ENCODE measurements at places on chromosomes 7 and 10.

- no peak overlapping the region for H3K27ac ChIP-seq
- no peaks in the 10 kb centered on the region for H3K36me3 ChIP-seq
- no peaks in the 10 kb centered on the region for H3K4me1 ChIP-seq
- no peak for DNase-seq
Observed at GRCh38 chr10:49311555-49312236, 12.7 kb downstream of the C10orf71 start.

DNA sequence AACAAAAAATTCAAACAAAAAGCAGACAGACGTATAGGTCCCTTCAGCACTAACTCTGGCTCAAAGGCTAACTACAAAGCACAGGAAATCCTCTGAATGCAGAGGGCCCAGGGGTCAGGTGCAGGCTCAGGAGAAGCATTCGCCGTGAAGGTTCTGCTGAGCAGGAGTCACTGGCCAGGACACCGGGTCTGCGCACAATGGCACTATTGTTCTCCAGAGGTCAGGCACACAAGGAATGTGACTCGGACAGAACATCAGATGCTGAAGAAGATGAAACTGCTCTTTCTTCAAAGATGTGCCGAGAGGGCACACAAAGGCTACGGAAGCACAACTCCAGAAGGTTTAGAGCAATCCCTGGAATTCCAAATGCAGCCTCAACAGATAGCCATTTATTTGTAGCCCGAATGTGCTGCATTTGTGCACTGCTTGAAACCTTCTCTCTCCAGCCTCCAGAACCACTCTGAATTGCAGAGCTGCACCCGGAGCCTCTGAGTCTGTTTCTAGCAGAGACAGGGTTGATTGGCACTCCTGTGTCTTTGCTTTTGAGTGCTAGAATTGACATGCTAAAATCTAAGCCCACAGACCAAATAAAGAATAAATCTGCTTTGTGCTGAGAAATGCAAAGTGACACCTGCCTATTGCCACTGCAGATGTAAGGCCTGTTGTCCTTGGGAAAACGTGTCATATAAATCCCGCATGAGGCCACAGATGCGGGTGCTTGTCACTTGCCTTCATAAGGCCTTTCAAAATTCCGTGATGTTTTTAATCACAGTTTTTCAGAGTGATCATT is 85.4 kb upstream of the AFAP1L2 start:
- no peaks in the 10 kb centered on the region for H3K27me3 ChIP-seq
- no peak overlapping the region for H3K4me3 ChIP-seq
- H3K27ac ChIP-seq = no peak overlapping the region

DNA sequence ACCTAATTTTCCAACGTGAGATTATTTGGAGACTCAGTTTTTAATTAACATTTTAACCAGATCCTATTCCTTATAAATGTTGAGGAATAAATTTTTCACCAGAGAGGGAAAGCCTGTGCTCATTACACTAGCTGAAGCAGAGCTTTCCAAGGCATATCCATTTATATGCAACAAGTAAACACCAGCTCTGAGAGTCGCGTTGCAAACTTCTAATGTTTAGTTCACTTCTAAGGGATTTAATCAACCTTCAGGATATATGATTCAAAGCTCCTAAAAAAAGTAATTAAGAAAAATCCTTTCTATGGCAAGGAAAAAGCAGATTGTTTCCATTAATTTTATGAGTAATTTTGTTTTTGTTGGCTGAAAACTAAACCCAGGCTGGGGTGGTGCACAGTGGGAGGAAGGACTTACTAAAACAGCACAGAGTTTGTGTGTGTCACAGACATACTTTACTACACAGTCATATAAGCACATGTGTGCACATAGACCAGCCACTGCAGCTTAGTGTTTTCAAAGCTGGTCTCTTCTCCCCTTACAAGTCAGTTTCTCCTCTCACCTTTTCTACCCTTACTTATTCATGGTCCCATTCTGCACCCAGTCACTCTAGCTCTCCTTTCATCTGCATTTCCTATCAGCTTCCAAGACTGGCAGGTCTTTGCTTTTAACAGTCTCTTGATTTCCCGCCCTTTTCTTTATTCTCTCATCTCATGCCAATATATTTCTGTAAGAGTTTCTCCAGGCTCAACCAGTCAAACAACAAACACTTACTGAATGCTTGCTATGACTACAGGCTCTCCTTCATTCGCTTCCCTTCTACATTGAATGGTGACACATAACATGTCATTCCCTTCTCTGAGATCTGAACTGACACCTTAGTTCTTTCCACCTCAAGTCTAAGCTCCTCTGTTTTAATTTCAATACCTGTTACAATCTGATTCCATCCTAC is 81.1 kb upstream of the FZD1 start:
- no peak for DNase-seq
- no peak overlapping the region for H3K27ac ChIP-seq
- H3K4me1 ChIP-seq = no peaks in the 10 kb centered on the region
- H3K4me3 ChIP-seq = no peak overlapping the region
- no peaks in the 10 kb centered on the region for H3K27me3 ChIP-seq
- no peaks in the 10 kb centered on the region for H3K36me3 ChIP-seq

DNA sequence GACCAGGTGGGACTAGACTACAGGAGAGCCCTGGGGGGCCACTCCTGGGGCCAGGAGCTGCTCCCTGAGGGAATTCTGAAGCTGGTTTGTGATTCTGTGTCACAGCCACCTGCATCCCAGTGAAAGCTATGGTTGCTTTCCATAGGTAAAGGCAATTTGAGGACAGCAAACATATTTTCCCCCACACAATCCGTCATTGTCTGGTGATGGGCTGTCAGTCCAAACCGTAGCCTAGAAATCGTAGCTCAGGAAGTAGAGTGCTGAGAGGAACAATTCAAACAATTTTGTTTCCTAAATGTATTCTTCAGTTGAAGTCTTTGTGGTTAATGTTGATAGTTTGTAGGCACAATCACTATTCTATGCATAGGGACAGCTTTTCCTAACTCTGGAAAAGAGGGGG is 106.0 kb upstream of the INSYN2A start:
- no peak for DNase-seq
- no peaks in the 10 kb centered on the region for H3K27me3 ChIP-seq
- H3K4me3 ChIP-seq = no peak overlapping the region
- no peak overlapping the region for H3K27ac ChIP-seq

DNA sequence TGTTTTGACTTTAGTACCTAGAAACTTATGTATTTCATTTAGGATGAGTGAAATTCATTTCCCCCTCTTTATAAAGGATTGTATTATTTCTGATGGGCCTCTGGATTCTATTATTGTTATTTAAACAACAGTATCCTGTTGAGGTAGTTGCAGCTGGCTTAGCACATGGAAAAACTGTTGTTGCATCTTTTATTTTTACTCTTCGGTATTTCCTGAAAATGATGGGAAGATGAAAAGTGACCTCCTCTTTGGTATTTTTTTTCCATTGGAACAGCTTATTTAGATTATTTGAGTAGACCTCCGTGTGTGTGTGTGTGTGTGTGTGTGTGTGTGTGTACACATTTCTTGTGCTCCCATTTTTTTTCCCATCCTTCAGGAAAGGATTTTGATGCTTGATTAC is 129.8 kb downstream of the PRKG1 start:
- H3K27ac ChIP-seq = no peak overlapping the region
- no peaks in the 10 kb centered on the region for H3K27me3 ChIP-seq
- no peak overlapping the region for H3K4me3 ChIP-seq
- H3K4me1 ChIP-seq = no peaks in the 10 kb centered on the region
- H3K36me3 ChIP-seq = no peaks in the 10 kb centered on the region
- no peak for DNase-seq

DNA sequence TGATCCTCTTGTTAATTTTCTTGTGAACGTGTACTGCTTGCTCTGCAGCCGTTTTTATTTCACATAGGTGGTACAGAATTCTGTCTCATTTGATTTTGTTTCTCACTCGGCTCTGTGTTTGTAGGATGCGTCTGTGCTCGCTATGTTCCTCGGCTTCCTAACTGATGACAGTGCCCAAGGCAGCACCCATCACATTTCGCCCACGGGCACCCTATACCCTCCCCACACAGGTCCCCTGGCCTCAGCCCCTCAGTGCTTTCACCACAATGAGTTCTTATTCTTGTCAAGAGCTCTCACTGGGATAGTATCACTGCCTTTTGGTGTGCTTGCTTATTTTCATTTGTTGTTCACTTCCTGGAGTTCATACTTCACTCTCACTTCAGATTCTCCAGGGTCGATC is 28.1 kb downstream of the UCMA start:
- no peak overlapping the region for H3K27ac ChIP-seq
- no peaks in the 10 kb centered on the region for H3K4me1 ChIP-seq
- DNase-seq = no peak
- no peaks in the 10 kb centered on the region for H3K36me3 ChIP-seq
- H3K4me3 ChIP-seq = no peak overlapping the region
- no peaks in the 10 kb centered on the region for H3K27me3 ChIP-seq

DNA sequence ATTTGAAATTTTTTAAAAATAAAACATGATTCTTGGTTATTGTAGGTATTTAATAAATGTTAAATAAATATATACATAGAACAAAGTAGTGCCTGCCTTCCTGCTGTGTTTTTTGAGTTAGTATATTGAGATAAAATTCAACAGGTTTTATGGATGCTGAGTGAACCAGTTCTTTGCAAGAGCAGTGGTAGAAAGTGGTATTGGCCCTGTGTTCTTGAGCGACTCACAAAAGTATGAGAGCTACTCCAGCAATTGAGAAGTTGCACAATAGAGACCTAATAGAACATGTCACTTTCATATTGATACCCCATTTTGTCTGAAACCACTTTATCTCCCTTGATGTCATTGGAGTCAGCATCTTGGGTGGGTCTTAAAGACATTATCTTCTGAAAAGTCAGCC is 32.6 kb upstream of the GJD4 start:
- no peak overlapping the region for H3K4me3 ChIP-seq
- H3K4me1 ChIP-seq = no peaks in the 10 kb centered on the region
- peaks cover 57% of the 10 kb centered on the region for H3K36me3 ChIP-seq
- no peak overlapping the region for H3K27ac ChIP-seq
- no peaks in the 10 kb centered on the region for H3K27me3 ChIP-seq

DNA sequence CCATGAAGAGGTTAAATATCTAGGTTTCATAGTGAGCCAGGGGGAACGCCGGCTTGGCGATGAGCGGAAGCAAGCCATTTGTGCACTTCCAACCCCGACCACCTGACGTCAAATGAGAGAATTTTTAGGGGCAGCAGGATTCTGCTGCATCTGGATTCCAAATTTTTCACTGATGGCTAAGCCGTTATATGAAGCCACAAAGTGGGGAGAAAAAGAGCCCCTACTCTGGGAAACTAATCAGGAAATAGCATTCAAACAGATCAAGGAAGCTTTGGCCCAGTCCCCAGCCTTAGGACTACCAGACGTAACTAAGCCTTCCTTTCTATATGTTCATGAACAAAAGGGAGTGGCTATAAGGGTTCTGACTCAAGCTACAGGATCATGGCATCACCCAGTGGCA is 12.9 kb upstream of the ADCK2 start:
- no peaks in the 10 kb centered on the region for H3K36me3 ChIP-seq
- H3K27ac ChIP-seq = no peak overlapping the region
- no peaks in the 10 kb centered on the region for H3K27me3 ChIP-seq
- H3K4me3 ChIP-seq = no peak overlapping the region
- peaks cover 28% of the 10 kb centered on the region for H3K4me1 ChIP-seq

Data from stomach (tissue), 19 donors.